ENCODE measurements at places on chromosomes 2 and 18.

- no peak for DNase-seq
Measured at GRCh38 chr2:1974397-1974796, 230.1 kb upstream of the PXDN start.

DNA sequence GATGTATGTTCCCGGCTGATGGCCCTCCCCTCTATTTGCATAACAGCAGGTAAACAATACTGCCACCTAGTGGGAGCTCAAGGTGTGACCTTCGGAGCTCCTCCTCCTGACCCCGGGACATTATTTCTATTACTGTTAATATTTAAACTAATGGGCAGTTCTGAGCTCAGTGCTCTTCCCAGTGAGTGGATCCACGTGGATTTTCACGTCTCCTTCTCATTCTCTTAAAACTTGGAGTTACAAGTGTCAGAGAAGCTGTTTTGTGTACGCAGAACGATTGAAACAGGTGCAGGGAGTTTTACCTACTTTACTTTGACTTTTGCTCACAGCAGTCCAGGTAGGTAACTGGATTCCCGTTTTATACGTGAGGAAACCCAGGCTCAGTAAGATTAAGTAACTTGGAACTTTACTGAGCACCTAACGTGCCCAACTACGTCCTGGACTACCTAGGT, 127.3 kb downstream of the PRKCE start:
- peak; percentile 73 for DNase-seq

DNA sequence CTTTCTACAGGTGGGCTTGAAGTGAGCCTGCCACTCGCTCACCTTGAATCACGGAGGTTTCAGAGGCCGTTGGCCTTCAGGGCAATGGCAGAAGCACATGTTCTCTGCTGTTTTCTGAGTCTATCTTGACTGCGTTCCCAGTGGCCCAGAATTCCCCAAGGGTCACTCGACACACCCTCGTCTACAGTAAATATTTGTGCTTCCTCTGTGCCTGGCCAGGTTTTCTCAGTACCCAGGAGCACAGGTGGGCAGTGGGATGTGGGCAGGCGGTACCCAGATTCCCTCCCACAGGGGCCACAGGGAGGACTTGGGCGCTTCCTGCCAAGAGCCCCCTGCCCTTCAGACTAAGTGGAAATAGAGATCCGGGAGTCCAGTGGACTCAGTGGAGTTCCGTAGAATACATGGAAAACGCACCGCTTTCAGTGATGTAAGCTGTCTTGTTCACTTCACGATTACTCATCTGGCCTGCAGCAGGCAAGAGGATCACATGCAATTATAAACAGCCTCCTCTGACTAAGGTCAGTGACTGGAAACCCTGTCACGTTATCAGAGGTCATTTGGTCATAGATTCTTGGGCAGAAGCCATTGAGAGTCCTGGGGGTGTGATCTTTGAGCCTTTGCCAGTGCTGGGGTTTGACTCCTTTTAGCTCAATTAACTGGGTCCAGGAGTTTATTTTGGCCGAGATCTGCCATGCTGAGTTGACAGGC, 179.8 kb downstream of the NEDD4L start:
- DNase-seq, result no peak

GRCh38 chr2:143068509-143068908, 60.7 kb upstream of the ARHGAP15 start:
- no peak for DNase-seq

- no peak for DNase-seq
Measured at GRCh38 chr2:237244976-237245646, 159.4 kb downstream of the COPS8 start.

DNA sequence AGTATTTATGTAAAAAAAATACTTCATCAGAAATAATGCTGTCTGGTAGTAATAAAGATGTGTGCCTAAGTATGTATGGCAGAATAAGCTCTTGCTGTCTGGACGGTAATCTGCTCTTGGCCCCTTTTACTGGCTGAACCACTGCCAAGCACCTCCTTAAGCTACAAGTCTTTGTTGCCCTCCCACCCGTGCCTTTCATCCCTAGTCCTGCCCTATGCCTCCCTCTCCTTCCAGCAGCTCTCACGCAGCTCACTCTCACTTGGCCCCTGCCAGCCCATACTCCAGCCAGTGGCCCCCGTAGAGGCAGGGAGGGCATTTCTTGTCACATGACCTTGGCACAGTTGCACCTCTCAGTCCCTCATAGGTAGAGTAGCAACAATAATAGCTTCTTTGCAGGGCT, 54.5 kb upstream of the NPAS2 start:
- no peak for DNase-seq

DNA sequence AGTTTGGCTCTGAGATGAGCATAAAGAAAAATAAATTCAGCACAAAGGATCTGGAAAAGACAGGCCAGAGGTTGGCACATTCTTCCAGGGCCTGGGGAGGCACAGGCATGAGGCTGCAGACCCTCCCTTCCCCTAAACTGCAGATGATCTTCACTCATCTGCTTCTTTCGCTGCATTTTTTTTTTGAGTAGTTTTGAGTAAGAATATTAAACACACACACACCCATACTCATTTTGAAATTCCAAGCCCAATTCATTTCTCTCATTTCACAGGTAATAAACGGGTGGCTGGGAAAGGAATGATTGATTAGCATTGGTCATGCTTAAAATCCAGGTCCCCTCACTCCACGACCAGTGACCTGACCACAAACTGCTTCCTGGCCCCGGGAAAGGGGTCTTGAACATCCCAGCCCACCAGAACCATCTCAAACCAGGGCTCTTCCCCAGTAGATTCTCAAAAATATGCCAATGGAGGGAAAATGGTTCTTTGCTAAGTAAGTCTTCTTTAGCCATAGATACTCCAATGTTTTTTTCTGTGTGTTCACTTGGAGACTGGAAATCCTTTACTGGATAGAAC, 219.6 kb downstream of the ANAPC1 start:
- no peak for DNase-seq

DNA sequence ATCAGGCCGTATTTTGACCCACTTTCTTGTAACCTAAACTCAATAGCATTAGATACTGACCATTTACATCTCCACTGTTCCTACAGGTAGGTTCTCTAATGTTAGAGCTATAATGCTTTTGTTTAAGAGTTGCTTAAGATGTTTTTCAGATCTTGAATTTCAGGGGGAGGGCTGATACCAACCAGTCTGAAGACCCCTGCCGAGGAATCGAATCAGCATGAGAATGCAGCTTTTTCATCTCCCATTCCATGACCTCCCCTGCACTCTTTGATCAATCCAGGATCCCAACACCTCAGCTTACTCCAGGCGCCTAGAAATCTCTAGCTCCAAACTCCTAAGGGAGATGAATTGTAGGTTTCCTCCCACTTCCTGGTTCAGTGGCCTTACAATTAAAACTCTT, 120.5 kb upstream of the MC4R start:
- no peak for DNase-seq

DNA sequence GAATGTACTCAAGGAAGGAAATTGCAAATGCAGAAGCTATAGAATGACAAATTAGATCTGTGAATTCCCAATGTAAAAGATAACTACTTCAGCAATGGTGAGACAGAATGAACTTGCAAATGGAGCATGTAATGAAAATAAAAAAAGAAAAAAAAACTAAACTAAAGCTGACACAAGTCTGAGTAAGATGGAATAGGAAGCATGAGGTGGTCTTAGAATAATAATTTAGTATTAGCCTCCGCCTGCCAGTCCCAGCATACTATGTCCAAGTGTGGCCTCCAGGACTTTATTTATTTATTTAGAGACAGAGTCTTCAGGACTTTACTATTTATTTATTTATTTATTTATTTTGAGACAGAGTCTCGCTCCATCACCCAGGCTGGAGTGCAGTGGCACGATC, 37.4 kb upstream of the SLC39A10 start:
- no peak for DNase-seq

DNA sequence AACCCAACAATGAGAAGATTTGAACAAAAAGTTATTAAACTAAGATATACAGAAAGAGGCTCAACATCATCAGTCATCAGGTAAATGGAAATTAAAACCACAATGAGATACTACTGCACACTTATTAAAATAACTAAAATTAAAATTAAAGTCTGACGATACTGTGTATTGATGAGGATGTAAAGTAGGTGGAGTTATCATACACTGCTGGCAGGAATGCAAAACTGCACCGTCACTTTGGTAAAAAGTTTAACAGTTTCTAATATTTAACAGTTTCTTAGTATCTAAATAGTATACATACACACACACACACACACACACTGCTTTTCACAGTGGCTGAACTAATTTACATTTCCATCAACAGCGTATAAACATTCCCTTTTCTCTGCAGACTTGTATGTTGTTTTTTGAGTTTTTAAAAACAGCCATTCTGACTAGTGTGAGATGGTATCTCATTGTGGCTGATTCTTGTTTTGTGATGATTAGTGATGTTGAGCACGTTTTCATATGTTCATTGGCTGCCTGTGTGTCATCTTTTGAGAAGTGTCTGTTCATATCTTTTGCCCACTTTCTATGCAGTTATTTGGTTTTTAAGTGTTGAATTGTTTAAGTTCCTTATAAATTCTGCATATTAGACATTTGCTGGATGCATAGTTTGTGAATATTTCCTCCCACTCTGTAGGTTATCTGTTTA, 726.9 kb upstream of the CHAC2 start:
- no peak for DNase-seq

- DNase-seq, result no peak
Measured at GRCh38 chr2:119378566-119378965, 11.8 kb downstream of the DBI start.

DNA sequence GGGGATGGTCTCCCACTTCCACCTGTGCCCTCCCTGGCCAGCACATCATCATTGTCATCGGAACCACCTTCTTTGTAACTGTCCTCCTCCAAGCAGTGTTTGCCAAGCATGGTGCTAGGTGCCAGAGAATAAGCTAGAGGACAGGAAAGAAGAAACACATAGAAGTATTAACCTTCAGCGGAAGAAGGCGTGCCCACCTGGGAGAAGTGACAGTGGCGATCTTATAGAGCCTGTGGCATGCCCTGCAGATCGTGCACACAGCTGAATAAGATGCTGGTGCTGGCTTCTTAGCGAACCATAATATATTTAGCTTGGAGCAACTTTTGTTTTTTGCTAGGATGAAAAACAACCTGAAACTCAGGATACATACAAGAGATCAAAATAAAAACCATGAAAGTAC, 148.0 kb downstream of the FAM210A start:
- DNase-seq, result no peak

- no peak for DNase-seq
Measured at GRCh38 chr2:100935372-100935752, 66.7 kb upstream of the RPL31 start.

DNA sequence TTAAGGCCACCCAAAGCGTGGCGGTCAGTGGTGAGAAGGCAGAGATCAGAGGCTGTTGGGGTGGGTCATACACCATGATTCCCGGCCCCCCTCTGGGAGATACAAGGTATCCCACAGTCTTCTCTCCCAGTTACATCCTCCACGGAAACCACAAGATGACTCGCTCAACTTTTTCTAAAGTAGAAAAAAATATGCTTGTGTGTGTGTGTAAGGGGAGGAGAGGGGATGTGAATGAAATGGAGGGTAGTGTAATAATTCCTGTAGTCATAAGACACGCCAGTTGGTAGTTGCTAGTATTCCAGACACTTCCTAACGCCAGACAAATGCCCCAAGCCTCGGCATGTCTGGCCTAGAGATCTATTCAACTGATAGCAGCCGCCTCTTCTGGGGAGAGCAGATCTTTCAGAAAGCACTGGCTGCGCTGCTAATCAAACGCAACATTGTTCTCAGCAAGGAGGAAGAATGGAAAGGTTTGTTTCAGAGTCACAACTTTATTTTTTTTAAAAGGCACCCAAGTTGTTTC, 143.5 kb downstream of the TGIF1 start:
- no peak for DNase-seq

- no peak for DNase-seq
Measured at GRCh38 chr18:79873449-79874110, 75.8 kb downstream of the KCNG2 start.

DNA sequence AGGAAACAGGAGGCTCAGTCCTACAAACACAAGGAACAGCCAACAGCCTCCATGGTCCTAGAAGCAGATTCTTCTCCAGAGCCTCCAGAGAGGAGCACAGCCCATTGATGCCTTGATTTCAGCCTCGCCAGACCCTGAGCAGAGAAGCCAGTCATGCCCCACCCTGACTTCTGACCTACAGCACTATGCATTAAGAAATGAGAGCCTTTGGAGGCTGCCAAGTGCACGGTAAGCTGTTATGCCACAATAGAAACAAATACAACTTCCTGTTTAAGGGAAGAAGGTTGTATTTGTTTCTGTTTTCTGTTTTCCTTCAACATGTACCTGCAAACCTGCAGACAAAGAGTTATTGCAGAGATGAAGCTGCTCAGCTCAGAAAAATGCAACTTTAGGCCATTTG, 181.3 kb upstream of the AGAP1 start:
- DNase-seq, result no peak

GRCh38 chr2:205913668-205914067, 172.3 kb downstream of the INO80D start:
- no peak for DNase-seq

DNA sequence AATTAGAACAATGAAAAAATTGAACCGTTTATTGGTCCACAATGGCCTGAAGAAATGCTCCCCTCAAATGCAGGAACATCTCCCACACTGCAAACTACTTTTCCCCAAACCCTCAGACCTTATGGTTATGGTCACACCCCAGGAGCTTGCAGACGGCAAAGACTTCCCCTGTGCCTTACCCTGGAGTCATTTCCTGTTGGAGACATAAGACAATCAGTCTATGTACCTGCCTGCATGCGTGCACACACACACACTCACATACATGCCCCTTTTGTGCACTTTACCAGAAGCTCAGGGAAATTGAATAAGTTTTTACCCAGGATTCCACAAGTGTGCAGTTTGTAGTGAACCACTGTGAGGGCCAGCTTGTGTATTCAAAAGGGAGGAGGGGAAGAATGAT, 281.9 kb upstream of the CELF4 start:
- DNase-seq, result no peak

Data from activated CD8-positive, alpha-beta memory T cell treated with anti-CD3 and anti-CD28 coated beads, Interleukin-2, amount 50 U/mL, for 4 hours (primary cell).